Stimulated activated CD8-positive, alpha-beta memory T cell treated with anti-CD3 and anti-CD28 coated beads, Interleukin-4, amount 100 ng/mL, for 1 hour (primary cell): ENCODE measurements at places on chromosomes 1 and 21.

- no peak for DNase-seq
These were observed 196.4 kb downstream of the CLEC20A start for GRCh38 chr1:178300352-178300699.

DNA sequence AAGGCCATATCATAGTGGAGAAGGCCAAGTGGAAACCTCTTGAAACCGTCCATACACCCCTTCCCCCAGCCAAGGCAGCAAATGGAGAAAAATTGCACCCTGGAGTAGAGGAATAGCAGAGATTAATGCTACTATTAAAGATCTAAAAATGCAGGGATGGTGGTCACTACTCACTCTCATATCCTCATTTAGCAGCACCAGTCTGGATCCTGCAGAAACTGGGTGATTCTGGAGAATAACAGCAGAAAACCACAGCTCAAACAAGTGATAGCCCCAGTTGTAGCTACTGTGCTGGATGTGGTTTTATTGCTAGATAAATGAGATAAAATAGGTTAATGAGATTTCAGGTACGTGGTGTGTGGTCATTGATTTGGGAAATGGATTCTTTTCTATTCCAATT is 30.3 kb downstream of the S1PR1 start:
- DNase-seq, result no peak

- DNase-seq, result no peak
These were observed 177.7 kb downstream of the URB2 start for GRCh38 chr1:229803626-229804217.

- DNase-seq, result no peak
These were observed 24.2 kb downstream of the TBX19 start for GRCh38 chr1:168304865-168305264.

DNA sequence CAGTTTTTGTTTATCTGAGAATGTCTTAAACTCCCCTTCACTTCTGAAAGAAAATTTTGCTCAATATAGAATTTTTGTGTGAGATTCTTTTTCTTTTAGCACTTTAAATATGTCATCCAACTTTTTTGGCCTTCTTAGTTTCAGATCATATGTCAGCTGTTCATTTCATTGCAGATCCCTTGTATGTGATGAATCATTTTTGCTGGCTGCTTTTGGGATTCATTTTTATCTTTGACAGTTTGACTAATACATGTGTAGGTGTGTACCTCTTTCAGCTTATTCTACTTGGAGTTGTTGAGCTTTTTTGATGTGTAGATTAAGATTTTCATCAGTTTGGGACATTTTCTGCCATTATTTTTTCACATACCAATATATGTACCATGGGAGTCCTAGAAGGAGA is 156.8 kb downstream of the FASLG start:
- DNase-seq, result no peak

GRCh38 chr1:192967211-192967877 is 91.8 kb downstream of the UCHL5 start:
- DNase-seq, result no peak

DNA sequence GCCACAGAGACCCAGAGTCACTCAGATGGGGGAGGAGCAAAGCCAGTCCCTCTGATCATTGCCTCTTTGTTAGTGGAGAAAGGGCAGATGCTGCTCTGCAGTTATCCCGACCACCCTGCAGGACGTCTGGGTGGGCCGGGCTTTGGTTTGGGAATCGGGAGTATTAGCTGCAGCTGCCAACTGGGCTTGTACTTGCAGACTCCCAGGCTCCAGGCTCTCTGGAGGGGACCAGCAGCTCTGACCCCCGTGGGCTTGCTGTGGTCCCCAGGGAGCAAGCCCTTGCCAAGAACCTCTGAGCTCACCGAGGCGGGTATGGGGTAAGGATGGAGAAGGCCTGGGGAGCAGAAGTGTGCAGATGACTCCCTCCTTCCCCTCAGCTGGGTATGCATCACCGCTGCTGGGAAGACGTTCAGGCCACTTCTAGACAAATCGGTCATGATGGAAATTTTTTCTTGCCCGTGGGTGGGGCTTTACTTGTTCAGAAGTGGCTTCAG is 21.6 kb downstream of the MAPKAPK2 start:
- DNase-seq, result no peak

DNA sequence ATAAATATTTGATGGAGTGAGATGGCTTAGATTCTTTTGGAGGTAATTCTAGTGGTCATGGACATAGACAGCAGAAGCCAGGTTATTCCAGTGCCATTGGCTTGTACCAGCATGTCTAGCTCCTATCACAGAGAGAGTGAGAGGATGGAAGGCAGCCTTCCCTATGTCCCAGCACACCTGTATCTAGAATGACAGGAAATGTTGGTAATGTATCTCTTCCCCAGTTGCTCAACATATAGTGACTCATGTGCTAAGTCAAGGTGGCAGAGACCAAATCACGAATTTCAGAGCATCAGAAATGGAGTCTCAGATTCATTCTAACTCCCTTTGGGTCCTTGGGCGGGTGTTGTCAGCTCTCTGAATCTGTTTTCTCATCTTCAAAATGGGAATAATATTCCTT is 28.4 kb downstream of the METTL13 start:
- DNase-seq, result no peak

- no peak for DNase-seq
These were observed 707.8 kb downstream of the USP25 start for GRCh38 chr21:16437586-16437985.

DNA sequence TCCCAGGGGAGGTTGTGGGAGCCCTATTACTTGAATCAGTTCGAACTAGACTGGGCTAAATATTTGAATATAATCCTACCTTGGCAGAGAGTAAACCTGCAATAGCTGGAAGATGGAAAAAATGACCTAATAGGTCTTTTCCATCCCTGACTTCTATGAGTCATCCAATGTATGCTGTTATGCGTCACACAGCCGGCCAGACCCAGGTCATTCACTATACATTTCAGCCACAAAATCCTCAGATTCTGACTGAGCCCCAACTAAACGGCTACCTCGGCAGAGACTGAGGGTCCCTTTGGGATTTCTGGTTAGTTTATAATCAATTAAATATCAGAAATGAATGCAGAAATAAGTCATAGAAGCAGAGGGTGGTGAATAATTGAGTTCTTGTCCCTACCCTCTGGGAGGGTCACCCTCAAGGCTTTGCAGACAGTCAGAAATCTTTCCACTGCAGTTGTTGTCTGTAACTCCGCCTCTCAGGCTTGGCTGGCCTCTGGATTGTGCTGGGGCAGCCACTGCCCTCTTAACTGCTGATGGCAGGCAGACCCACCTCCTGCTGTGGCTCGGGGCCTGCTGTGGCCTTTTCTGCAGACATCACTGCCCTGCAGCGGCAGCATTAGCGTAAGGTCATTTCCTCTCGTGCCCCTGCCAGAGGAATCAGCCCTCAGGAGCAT is 240.5 kb downstream of the TGFB2 start:
- DNase-seq, result no peak
